ENCODE measurements at places on chromosomes 4 and X. TPM values are rescaled to one million over a fixed set of nuclear protein-coding genes. Genes with fewer than 3 reads are reported as not detected.

DNA sequence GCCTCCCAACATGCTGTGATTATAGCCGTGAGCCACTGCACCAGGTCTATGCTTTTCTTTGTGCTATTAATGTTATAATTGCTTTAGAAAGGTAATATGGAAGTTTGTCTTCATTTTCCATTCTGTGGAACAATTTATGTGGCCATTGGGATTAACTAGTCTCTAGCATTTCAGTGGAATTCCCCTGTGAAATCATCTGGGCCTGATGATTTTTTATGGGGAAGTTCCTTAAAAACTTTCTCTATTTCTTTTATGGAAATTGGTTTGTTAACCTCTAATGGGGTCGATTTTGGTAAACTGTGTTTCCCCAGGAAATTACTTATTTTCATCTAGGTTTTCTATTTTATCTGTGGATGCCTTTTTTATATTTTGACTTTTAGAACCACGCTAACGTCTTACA is 11.3 kb downstream of the TIMP1 start:
- DNase-seq = no peak

DNA sequence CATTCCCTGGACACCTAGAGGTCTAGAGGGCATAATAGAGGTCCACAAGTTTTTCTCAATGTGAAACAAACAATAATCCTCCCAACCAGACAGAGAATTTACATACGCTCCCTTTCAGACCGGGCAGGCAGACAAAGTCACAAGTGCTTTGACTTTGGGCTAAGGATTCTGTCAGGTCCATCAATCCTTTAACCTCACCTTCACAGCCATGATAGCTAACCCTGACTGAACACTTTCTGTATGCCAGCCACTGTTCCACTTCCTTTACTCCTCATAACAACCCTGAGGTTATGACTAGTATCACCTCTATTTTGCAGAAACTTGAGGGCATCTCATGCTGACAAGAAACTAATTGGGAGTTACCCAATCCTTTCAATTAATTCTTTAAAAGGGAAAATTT is 118.8 kb upstream of the AFF2 start:
- no peak for DNase-seq

Gene CLDN22
- polyA plus RNA-seq = not detected

GRCh38 chrX:73850124-73851013 is 287.4 kb downstream of the CHIC1 start:
- no peak for DNase-seq

GRCh38 chrX:2955281-2955680 is 26.1 kb upstream of the ARSD start:
- no peak for DNase-seq

Gene RCHY1
- polyA plus RNA-seq = 26.6 TPM

Gene HDAC8
- polyA plus RNA-seq = 19.1 TPM

- DNase-seq = no peak
Measured at GRCh38 chrX:2965965-2966364, 36.8 kb upstream of the ARSD start.

- no peak for DNase-seq
Measured at GRCh38 chrX:27889878-27890277, 82.1 kb downstream of the MAGEB10 start.

GRCh38 chrX:87679849-87680248 is 162.2 kb downstream of the KLHL4 start:
- DNase-seq = no peak

Measured in hindlimb muscle (tissue), 1 donor.